Activated T-cell treated with anti-CD3 and anti-CD28 coated beads for 4 hours (primary cell): ENCODE measurements at places on chromosomes 5 and 9.

DNA sequence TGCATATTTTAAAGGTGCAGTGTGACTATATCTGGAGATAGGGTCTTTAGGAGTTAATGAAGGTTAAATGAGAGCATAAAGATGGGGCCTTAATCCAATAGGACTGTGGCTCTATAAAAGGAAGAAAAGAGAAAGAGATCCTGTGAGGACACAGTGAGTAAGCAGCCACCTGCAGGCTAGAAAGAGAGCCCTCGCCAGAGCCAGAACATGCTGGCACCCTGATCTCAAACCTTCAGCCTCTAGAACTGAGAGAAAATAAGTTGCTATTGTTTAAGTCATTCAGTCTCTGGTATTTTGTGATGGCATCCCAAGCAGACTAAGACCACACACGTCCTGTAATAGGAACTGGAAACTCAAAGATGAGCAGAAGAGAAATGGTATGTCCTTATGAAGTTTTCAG is 41.0 kb downstream of the RNF180 start:
- DNase-seq: no peak

GRCh38 chr5:6505416-6505755 is 56.7 kb downstream of the UBE2QL1 start:
- no peak for DNase-seq

DNA sequence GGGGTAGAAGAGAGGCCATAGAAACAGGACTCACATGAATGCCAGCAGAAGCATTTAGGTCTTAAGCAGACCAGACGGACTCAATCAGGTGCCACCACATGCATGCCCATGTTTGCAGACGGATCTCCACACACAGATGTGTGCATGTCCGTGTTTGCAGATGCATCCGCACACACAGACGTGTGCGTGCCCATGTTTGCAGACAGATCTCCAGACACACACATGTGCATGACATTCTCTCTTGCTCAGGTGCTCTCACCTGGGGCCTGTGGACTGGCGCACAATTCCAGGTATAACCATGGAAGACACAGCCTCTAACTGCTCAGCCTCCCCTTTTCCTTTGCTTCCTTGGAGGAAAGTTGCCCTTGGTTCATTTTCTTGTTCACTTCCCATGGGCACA is 148.3 kb downstream of the CACNA1B start:
- no peak for DNase-seq

- no peak for DNase-seq
Measured at GRCh38 chr9:98146101-98146991, 27.3 kb upstream of the TRIM14 start.

DNA sequence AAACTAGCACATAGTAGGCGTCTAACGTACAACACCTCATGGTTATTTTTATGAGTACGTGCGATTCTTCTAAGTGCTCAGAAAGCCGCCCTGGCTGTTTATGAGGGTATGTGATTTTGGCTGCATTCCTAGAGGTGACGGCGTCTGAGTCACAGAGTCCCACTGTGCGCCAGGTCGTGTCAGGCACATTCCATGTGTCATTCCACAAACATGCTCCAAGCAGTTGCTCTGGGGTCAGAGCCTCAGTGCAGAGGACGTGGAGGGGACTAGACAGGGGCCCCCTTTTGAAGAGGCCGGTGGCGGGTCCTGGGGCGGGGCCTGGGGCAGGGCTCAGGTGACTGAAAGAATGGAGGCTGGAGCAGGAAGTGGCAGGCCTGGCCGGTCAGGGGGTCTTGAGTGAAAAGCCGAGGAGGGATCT is 51.9 kb downstream of the NEK6 start:
- no peak for DNase-seq

DNA sequence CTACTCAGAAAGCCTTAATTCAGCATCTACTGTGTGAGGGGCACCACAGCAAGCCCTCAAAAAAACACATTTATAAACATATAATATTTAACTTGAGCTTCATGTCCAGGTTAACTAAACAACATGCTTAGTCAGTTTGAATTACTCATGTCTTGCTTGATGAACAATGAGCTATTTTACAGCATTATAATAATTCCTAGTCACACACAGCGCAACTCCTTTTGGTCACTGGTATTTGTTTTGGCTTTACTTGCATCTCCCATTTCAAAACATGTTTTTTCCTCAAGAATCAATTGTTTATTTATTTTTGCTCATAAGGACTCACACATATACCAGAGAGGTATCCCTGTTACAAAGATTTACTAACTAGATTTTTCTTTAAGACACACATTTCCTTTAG is 616.7 kb upstream of the DAB2 start:
- no peak for DNase-seq

DNA sequence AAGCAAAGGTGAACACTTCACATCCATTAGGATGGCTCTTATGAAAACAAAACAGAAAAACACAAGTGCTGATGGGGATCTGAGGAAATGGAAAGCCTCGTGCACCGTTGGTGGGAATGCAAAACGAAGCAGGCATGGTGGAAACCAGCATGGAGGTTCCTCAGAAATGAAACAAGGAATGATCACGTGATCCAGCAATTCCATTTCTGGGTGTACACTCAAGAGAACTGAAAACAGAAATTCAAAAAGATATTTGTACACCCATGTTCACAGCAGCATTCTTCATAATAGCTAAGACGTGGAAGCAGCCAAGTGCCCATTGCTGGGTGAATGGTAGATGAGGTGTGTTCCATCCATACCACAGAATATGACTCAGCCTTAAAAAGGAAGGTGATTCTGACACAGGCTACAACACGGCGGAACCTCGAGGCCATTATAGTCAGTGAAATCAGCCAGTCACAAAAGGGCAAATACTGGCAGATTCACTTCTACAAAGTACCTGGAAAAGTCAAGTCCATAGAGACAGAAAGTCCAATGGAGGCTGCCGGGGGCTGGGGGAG is 87.2 kb upstream of the RAPGEF1 start:
- DNase-seq: no peak

DNA sequence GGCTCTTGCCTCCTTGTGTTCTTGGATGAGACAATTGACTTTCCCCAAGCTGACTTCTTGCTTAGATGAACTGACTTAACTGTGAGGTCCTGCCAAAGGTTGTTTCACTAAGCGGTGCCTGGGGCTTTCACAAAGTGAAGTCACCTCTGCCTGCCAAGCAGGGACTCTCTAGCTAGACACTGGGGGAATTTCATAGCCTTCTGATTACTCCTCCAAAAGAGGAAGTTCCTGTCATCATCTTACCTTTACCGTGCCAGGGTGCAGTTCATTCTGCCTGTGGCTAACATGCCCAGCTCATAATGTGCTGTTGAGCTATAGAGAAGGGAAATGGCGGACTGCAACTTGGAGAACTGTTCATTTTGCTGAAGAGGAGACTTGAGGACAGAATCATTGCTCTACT is 472.0 kb upstream of the WWC1 start:
- no peak for DNase-seq

DNA sequence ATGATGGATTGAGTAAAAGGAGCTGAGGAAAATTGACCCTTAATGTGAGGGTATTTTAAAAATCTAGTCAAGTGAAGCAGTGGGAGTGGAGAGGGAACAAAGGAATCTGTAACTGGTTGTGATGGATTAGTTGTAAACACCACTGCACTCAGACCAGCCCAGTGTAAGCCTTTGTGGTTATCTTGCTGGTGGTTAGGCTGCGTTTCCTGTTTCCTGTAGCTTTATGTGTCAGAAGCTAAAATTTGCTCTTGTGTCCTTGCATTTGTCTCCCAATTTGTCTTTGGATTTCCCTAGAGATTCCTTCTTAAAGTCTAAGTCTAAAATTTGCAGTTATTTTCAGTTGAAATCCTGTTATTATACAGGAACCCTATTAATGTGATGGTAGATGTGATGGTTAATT is 6.3 kb downstream of the IFNA21 start:
- no peak for DNase-seq

- DNase-seq: peak; percentile 3
Measured at GRCh38 chr5:38809388-38810359, 36.1 kb upstream of the OSMR start.

DNA sequence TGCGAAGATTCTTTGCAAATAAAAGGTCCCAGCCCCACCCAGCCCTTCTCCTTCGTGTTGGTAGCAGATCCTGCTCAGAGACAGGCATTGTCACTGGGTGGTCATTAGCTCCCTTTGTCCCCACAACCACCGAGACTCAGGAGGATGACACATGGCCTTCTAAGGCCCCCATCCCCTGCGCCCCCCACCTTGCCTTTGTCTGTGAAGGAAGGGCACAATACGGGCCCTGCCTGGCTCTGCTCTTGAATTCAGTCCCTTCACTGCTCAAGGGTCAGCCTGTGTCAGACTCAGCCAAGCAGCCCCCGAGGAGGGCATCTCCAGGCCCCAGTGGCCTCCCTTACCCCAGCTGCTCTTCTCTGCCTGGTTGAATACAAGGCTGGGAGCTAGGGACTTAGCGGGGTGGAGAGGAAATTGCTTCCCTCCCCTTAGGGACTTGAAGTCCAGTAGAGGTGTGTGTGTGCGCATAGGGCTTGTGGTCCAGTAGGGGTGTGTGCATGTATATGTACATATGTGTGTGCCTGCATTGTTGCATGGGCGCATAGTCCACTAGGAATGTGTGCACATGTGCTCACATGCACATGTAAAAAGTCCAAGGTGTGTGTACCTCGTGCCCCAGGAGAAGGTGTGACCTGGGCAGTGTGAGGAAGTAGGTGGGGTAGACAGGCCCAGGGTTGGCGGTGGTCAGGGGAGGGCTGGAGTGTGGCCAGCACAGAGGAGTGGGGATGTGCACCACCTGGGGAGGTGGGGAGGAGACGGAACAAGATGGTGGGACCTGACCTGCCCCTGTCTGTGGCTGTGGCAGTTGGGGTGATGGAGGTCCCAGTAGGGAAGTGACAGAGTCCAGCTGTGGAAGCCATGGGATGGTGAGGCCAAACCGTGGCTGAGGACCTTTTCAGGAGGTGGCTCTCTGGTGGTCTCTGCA is 59.1 kb downstream of the PHF2 start:
- DNase-seq: no peak

- DNase-seq: no peak
Measured at GRCh38 chr5:96590796-96591195, 71.4 kb upstream of the CAST start.

DNA sequence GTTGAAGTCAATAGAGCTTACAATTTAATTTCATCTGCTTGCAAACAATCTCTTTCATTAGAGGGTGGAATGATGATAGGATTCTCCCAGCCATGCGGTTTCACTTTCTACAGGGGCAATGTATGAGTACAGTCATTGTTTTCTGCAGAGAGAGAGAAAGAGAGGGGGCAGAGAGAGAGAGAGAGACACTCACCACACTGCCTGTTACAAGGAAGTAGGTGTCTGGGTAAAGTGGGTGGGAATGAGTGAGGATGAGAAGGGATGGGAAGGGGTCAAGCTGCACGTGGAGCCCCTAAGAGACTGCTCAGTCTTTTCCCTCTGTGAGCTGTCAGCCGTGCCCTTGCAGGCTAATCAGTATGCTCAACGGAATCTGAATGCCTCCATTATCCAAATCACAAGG is 454.3 kb downstream of the KDM4C start:
- no peak for DNase-seq

GRCh38 chr5:177447066-177447610 is 524 bp downstream of the PRR7 start:
- DNase-seq: no peak

DNA sequence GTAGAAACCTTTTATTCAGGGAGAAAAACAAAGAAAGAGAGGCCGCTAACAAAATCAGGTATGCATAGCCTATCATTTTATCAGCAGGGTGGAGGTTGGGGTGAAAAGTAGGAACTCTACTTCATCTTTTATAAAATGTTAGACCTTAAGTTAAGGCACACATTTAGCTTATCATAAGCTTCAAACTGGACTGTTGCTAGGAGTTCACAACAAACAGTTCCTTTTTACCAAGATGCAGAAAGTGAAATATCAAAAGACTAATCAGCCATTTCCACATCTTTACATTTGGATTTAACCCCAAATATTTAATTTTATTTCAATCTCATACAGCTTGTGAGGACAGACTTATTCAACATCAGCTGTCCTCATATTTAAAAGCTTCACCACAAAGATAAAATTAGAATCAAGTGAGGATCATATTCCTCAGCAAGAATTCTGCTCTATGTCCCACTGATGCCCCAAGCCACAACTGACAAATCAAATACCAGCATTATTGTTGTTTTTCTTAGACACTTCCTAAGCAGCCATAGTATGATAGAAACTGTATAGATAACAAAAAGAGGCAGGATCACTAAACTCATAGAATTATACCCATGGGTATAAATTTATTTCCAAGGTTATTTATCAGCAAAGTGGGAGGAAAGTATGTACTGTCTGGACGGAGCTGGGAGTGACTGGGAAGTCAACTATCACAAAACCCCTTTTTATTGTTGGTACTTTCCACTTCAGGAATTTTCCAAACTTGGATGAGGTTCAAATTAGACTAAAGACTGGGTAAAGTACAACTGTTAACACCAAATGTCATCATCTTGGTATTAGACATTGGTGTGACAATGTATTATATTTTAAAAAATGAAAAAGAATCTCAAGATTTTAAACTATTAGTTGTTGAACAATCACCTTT is 29.9 kb upstream of the MYOT start:
- DNase-seq: no peak

DNA sequence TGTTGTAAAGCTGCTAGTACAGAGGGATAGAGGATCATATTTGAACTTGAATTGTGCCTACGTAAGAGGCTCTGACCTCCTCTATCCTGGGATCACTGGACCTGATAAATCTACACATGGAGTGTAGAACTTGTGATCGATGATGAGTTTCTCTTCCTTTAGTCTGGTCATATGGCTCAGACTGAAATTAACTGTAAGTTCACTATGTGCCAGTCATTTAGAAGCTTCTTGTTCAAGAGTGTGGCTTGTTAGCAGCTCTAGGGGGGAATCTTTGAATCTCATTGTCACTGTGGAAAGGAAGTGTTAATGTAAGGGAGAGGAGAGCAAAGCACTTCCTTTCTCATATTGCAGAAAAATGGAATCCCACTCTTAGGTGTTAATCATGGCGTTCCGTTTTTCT is 12.1 kb downstream of the ZBTB34 start:
- DNase-seq: no peak

GRCh38 chr5:161703528-161703927 is 18.0 kb downstream of the GABRA6 start:
- DNase-seq: no peak

DNA sequence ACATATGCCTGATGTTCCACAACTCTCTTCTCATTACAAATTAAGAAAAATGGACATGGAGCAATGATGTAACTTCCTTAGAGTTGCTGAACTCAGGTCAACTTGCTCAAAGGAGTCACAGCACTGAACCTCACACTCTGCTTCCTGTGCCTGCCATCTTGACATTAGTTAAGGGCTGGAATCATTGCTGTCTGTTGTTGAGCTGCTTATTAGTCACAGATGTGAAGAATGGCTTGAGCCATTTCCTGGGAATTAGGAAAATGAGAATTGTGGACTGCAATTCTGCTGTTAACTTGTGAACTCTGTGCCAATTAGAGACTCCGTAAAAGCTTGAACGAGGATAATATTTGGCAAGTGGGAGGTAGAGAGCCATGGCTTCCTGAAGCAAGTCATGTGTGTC is 212.0 kb downstream of the ADAMTS12 start:
- DNase-seq: no peak

GRCh38 chr9:7154650-7155049 is 396.9 kb downstream of the KDM4C start:
- DNase-seq: no peak

- no peak for DNase-seq
Measured at GRCh38 chr5:169385636-169386035, 84.7 kb upstream of the SLIT3 start.
